Mesenchymal stem cell (in vitro differentiated cells and primary cell): ENCODE measurements at places on chromosomes 7 and 10.

DNA sequence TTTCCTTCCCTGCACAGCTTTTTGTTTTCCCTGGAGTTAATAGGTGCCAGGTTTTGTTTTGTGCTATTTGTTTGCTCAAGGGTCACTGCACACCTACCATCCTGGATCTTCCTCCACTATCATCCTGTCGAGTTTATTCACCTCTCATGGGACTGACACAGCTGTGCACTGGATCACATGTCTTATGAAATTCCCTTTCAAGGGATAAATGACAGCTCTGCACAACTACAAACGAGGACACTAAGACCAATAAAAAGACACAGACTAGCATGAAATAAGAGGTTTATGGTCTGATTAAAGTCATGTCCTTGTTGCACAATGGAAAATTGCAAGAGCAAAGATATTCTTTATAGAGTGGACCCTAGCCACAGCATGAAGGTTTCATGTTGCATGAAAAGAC, 76.7 kb upstream of the SFMBT2 start:
- no peak overlapping the region for H3K4me3 ChIP-seq
- H3K27ac ChIP-seq = no peak overlapping the region
- DNase-seq = peak; percentile 36

GRCh38 chr7:128206747-128207500, 34.2 kb upstream of the LEP start:
- no peak overlapping the region for H3K27ac ChIP-seq
- peaks cover 91% of the 10 kb centered on the region for H3K27me3 ChIP-seq
- no peak overlapping the region for H3K4me3 ChIP-seq
- H3K4me1 ChIP-seq = no peaks in the 10 kb centered on the region

DNA sequence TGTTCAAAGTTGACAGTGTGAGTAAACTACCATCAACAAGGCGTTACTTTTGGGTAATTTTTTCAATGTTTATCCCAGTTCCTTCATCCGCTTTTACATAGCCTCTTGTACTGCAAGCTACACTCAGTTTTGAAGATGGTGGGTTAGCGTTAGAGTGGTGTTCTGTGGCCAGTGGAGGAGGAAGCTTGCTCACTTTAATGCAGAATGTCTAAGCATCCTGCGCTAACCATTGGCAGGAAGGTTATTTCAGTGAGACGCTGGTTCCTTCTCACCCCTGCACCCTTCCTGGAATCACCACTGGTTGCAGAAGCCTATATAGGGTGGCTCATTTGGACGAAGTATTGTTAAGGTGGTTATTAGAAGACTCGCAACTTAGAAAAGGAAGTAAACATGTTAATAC, 159.1 kb downstream of the CELF2 start:
- H3K27me3 ChIP-seq = no peaks in the 10 kb centered on the region
- peaks cover 8% of the 10 kb centered on the region for H3K4me1 ChIP-seq
- no peak overlapping the region for H3K27ac ChIP-seq

GRCh38 chr7:142481548-142481947, 223.7 kb upstream of the PRSS58 start:
- H3K4me1 ChIP-seq = peaks cover 2% of the 10 kb centered on the region
- H3K4me3 ChIP-seq = no peak overlapping the region
- no peak overlapping the region for H3K27ac ChIP-seq
- no peaks in the 10 kb centered on the region for H3K27me3 ChIP-seq
- peak; percentile 34 for DNase-seq

GRCh38 chr7:127396184-127396583, 3.7 kb upstream of the ZNF800 start:
- H3K4me3 ChIP-seq = no peak overlapping the region
- peaks cover 5% of the 10 kb centered on the region for H3K4me1 ChIP-seq
- H3K36me3 ChIP-seq = no peaks in the 10 kb centered on the region
- peak; percentile 45 for DNase-seq
- H3K27ac ChIP-seq = no peak overlapping the region
- peaks cover 7% of the 10 kb centered on the region for H3K27me3 ChIP-seq

DNA sequence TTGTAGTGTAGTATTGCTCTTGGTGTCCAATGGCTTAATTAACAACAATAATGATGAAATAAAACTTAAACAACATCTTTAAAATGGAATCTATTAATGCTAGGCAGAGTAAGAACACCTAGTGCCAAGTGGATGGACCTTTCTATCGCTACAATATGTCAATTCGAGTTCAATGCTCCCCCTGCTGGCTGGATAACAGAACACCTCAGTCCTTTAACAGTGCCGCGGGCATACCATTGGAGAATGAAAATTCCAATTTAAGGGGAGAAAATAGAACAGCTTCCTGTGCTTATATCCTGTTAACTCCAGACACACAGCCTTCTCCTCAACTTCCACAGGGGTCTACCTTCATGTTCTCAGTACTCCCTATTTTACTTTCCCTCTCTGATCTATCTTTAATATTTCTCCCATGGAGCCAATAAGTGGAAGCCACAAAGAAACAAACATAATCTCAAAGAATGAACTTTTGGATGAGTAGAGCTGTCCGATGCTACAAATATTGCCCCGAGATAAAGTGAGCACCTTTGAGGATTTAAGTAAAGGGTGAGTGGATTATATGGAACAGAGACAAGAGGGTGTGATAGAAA, 41.4 kb downstream of the COL1A2 start:
- no peaks in the 10 kb centered on the region for H3K27me3 ChIP-seq
- no peaks in the 10 kb centered on the region for H3K4me1 ChIP-seq
- H3K4me3 ChIP-seq = no peak overlapping the region
- no peak overlapping the region for H3K27ac ChIP-seq

GRCh38 chr7:158083526-158084310, 503.9 kb downstream of the PTPRN2 start:
- peaks cover 2% of the 10 kb centered on the region for H3K4me1 ChIP-seq
- no peaks in the 10 kb centered on the region for H3K36me3 ChIP-seq
- no peak overlapping the region for H3K4me3 ChIP-seq
- no peak for DNase-seq
- no peaks in the 10 kb centered on the region for H3K27me3 ChIP-seq

DNA sequence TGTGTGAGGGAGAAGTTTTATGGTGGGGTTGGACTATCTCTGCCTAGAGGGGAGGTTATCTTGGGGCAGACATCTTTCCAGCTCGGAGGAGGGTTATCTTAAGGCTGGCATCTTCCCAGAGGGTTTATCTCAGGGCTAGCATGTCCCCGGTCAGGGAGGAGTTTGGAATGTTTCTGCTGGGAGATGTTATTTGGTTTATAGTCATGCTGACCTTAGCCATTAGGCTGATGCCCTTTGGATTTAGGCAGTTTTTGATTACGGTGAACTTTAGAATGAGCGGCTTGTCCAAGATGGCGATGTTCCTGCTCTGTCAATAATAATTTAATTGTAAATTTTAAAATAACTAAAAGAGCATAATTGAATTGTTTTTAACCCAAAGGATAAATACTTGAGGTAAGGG, 236.4 kb downstream of the CACNB2 start:
- no peak overlapping the region for H3K4me3 ChIP-seq
- no peaks in the 10 kb centered on the region for H3K36me3 ChIP-seq
- H3K4me1 ChIP-seq = no peaks in the 10 kb centered on the region

- no peak overlapping the region for H3K4me3 ChIP-seq
- no peaks in the 10 kb centered on the region for H3K4me1 ChIP-seq
- no peaks in the 10 kb centered on the region for H3K27me3 ChIP-seq
Observed at GRCh38 chr10:87750001-87750671, 67.9 kb downstream of the ATAD1 start.

DNA sequence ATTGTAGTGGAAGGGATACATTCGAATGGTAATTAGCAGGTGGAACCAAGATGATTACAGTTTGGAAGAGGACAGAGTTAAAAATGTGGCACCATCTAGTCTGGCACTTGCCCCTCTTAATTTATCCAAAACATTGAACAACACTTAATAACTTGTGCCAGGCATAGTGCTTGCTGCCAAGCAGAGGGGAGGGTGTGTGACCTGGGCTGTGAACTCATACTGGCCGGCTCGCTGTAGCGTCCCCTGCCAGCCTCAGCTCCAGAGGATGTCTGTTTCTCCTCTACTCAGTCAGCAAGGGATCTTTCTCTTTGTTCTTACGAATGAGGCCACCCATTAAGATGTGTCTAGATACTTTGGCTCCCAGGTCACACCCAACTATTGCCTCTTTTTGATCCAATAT, 179.4 kb upstream of the INHBA start:
- H3K27me3 ChIP-seq = no peaks in the 10 kb centered on the region
- peaks cover 23% of the 10 kb centered on the region for H3K4me1 ChIP-seq
- no peak for DNase-seq
- no peaks in the 10 kb centered on the region for H3K36me3 ChIP-seq
- H3K27ac ChIP-seq = no peak overlapping the region

DNA sequence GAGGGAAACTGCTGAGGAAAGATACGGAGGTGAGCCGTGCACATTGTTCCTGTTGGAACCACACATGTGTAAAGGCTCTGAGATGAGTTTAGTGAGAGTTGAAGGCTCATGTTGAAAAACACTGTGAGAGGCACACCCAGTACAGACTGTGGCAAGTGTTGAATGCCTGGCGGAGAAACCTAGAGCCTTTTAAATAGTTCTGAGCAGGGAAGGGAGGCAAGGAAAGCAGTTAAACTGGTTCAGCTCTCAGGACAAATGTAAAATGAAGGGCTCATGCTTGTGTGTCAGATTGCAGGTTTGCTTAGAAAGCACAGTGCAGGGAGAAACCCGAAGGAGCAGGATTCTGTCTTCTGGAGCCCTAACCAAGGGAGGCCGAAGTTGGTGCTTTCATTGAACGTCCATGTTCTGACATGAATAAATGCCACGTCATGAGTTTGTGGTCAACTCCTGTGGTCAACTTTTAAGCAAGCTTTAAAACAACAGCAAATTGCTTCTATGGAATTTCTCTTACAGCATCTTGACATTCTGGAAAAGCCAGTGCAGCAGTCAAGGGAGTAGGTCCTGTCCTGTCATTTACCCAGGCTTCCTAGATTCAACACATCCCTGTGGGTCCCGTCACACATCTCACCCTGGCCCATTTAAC, 650.9 kb upstream of the GALNT17 start:
- no peak for DNase-seq
- no peaks in the 10 kb centered on the region for H3K27me3 ChIP-seq
- peaks cover 2% of the 10 kb centered on the region for H3K4me1 ChIP-seq
- no peak overlapping the region for H3K4me3 ChIP-seq
- no peaks in the 10 kb centered on the region for H3K36me3 ChIP-seq

- H3K4me1 ChIP-seq = no peaks in the 10 kb centered on the region
- no peak overlapping the region for H3K4me3 ChIP-seq
- DNase-seq = no peak
- no peak overlapping the region for H3K27ac ChIP-seq
- H3K27me3 ChIP-seq = no peaks in the 10 kb centered on the region
Observed at GRCh38 chr7:40887099-40887498, 752.3 kb downstream of the SUGCT start.

- no peak overlapping the region for H3K4me3 ChIP-seq
- DNase-seq = no peak
- no peaks in the 10 kb centered on the region for H3K36me3 ChIP-seq
Observed at GRCh38 chr10:47076949-47077361, 165.7 kb downstream of the PTPN20 start.

- H3K27ac ChIP-seq = no peak overlapping the region
- H3K4me1 ChIP-seq = peaks cover 23% of the 10 kb centered on the region
- H3K4me3 ChIP-seq = no peak overlapping the region
- H3K36me3 ChIP-seq = peaks cover 14% of the 10 kb centered on the region
Observed at GRCh38 chr10:633279-634245, 55.9 kb downstream of the DIP2C start.

GRCh38 chr7:32347244-32347828, 142.8 kb downstream of the LSM5 start:
- no peak overlapping the region for H3K4me3 ChIP-seq
- H3K27me3 ChIP-seq = no peaks in the 10 kb centered on the region
- H3K27ac ChIP-seq = no peak overlapping the region
- H3K4me1 ChIP-seq = no peaks in the 10 kb centered on the region
- peak; percentile 7 for DNase-seq
- no peaks in the 10 kb centered on the region for H3K36me3 ChIP-seq

GRCh38 chr7:90007001-90007654, 147.1 kb upstream of the STEAP1 start:
- H3K27ac ChIP-seq = no peak overlapping the region
- H3K4me1 ChIP-seq = no peaks in the 10 kb centered on the region
- no peaks in the 10 kb centered on the region for H3K27me3 ChIP-seq
- DNase-seq = no peak
- H3K4me3 ChIP-seq = no peak overlapping the region

DNA sequence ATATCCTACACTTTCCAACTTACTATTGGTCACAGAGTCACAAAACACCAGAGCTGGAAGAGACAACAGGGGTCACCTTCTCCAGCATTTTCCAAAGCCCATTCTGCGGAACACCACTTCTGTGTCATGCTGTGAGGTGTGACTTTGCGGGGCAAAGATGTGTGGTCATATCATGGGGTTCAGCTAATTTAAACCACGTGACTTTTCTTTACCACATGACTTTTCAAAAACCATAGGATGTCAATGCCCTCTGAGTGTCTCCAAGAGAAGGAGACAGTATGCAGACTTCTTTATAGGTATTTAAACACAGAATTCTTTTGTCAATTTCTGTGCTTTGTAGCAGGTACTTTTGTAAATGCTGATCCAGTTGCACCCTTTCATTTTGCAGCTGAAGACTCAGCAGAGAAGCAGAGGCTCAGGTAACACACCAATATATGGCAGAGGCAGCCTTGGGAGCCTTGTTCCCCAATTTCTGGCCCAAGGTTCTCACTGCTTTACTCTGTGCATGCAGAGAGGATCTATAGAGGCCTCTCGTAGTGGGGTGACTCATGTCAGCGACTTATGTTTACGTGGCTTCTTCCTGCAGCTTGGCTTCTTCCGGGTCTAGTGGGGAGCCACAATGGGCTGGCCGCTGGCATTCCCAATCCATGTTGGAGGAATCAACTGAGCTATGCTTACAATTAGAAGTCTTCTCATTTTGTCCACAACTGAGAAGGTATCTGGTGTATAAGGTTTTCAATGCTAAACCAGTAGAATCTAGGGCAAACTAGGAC, 104.0 kb upstream of the RHOBTB1 start:
- DNase-seq = no peak
- no peak overlapping the region for H3K27ac ChIP-seq
- no peaks in the 10 kb centered on the region for H3K4me1 ChIP-seq
- H3K36me3 ChIP-seq = no peaks in the 10 kb centered on the region

DNA sequence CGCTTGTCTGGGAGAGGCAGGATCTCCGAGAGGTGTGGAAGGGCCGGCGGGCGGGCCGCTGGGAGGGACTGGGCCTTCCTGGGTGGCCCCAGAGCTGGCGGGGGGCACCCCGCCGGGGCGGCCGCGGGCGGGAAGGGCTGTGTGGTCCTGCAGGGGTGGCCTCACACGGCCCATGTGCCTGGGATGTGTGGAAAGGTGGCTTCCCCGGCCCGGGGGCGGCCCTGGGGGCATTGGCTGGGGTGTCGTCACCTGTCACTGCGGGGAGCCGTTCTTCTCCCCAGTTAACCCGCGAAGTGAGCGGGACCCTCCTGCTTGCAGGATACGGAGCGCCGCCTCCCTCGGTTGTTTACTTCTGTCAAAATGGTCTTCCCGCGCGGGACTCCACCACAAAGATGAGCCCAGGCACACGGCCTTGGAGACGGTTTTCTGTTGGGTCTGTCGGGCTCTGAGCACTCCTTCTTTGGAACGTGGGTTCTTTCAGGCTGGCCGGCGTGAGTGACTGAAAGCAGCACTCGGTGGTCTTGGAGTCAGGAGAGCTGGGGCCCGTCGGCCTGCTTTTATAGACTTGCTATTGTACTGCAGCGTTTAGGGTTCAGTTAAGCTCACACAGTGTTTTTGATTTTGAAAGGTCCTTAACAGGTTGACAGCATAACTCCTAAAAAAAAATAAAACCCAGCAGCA, 700 bp downstream of the SMC3 start:
- H3K36me3 ChIP-seq = peaks cover 12% of the 10 kb centered on the region
- no peaks in the 10 kb centered on the region for H3K27me3 ChIP-seq
- H3K4me1 ChIP-seq = peaks cover 5% of the 10 kb centered on the region

- no peak overlapping the region for H3K27ac ChIP-seq
- no peaks in the 10 kb centered on the region for H3K36me3 ChIP-seq
- H3K4me1 ChIP-seq = peaks cover 2% of the 10 kb centered on the region
Observed at GRCh38 chr10:29107866-29108498, 180.9 kb upstream of the LYZL1 start.
